Chondrocyte (in vitro differentiated cells): ENCODE measurements at places on chromosomes 2 and 18. TPM values are rescaled to one million over a fixed set of nuclear protein-coding genes. Genes with fewer than 3 reads are reported as not detected.

The PAX8 gene
- 0.29 TPM in 1 of 3 replicates, not detected in the others for total RNA-seq

The ANKRD29 gene
- 0.48 to 0.85 TPM (median 0.50 TPM) in 3 replicates for total RNA-seq

The DYTN gene
- total RNA-seq = not detected in 3 replicates

The CCDC121 gene
- 1.6 to 2.7 TPM (median 1.7 TPM) in 3 replicates for total RNA-seq

The SCN3A gene
- 0.23 to 0.30 TPM in 2 of 3 replicates, not detected in the other for total RNA-seq

The CCDC74A gene
- 2.4 to 3.0 TPM (median 2.4 TPM) in 3 replicates for total RNA-seq

The NEU2 gene
- not detected in 3 replicates for total RNA-seq

- peak overlapping the region; percentile 31 for H3K4me3 ChIP-seq
- H3K27me3 ChIP-seq = no peaks in the 10 kb centered on the region
- H3K4me1 ChIP-seq = peaks cover 57% of the 10 kb centered on the region
- no peak for DNase-seq
- H3K36me3 ChIP-seq = peaks cover 62% of the 10 kb centered on the region
- H3K27ac ChIP-seq = peak overlapping the region; percentile 94
These were observed 16.0 kb downstream of the EPG5 start for GRCh38 chr18:45951016-45951714.

DNA sequence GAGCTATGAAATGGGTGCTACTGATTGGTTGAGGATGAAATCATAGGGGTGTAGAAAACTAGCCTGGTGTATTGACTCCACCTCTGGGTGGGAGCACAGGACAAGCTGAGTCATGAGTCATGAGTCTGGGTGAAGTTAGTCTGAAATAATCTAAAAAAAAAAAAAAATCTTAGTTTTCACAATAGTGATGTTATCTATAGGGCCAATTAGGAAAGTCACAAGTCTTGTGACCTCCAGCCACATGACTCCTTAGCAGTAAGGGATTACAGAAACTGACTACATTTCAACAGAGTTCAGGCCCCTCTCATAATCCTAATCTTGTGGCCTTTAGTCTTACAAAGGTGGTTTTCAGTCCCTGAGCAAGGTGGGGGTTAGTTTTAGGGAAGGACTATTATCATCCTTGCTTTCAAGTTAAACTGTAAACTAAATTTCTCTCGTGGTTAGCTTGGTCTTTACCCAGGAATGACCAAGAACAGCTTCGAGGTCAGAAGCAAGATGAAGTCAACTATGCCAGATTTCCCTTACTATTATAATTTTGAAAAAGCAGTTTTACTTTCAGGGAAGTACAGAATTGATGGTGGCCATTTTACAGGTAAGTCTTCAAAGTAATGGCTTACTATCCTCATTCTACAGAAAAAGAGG lies 338.0 kb upstream of the GYPC start:
- H3K36me3 ChIP-seq = no peaks in the 10 kb centered on the region
- no peaks in the 10 kb centered on the region for H3K27me3 ChIP-seq
- no peak for DNase-seq
- peaks cover 4% of the 10 kb centered on the region for H3K4me1 ChIP-seq
- H3K27ac ChIP-seq = no peak overlapping the region

DNA sequence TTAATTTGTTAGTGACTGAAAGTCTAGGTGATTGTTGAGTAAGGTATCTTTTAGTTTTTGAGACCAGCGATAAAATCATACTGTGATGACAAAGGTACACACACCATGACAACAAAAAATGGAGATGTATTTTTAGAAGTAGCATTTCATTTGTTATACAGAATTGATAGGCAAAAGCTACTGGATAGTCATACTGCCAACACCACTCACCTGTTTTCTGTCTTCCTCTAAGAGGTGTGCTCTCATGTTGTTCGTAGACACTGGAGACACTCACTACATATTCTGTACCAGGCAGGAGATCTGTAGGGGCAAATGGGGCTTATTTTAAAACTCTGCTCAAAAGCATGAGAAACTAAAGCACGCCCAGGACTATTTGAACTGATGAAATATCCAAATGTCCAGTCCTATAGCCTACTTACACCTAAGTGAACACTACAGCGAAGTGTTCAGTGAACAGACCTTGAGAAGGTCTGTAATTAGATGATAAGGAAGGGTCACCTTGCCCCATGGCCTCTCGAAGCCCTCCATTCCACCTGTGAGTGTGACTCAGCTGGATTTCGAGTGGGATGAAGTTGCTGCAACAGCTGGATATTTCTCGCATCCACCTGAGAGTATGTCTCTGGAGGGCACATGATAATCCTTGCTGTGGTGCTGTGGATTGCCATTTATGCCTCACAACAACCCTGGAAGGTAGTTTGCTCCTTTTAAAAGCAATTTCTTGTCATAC lies 47.7 kb downstream of the FN1 start:
- H3K36me3 ChIP-seq = peaks cover 82% of the 10 kb centered on the region
- no peaks in the 10 kb centered on the region for H3K27me3 ChIP-seq
- H3K4me1 ChIP-seq = peaks cover 76% of the 10 kb centered on the region
- H3K27ac ChIP-seq = peak overlapping the region; percentile 93
- no peak overlapping the region for H3K4me3 ChIP-seq

- H3K27me3 ChIP-seq = no peaks in the 10 kb centered on the region
- no peaks in the 10 kb centered on the region for H3K4me1 ChIP-seq
- DNase-seq = no peak
- no peak overlapping the region for H3K4me3 ChIP-seq
- H3K36me3 ChIP-seq = no peaks in the 10 kb centered on the region
- H3K27ac ChIP-seq = no peak overlapping the region
These were observed 503.6 kb downstream of the SPAG16 start for GRCh38 chr2:213787869-213788268.

DNA sequence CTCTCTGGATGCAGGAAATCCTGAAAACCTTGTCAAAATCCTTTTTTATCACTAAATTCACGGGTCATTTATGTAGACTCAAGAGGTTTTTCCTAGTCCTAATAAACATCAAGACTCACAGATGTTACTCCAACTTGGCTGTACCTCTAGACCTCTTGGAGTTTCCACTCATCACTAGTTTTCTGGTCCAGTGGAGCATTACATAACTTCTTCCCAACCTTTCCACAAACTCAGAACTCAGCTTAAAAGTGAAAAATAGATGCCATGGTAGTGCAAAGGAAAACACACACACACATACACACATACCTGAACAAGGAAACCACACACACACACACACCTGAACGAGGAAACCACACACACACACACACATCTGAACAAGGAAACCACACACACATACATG lies 807.2 kb downstream of the LRP1B start:
- peaks cover 11% of the 10 kb centered on the region for H3K4me1 ChIP-seq
- H3K27ac ChIP-seq = no peak overlapping the region
- H3K36me3 ChIP-seq = no peaks in the 10 kb centered on the region
- H3K27me3 ChIP-seq = peaks cover 2% of the 10 kb centered on the region
- DNase-seq = no peak
- no peak overlapping the region for H3K4me3 ChIP-seq

GRCh38 chr2:240894006-240894405 lies 1.9 kb downstream of the MAB21L4 start:
- H3K27ac ChIP-seq = no peak overlapping the region
- no peak for DNase-seq
- no peak overlapping the region for H3K4me3 ChIP-seq
- no peaks in the 10 kb centered on the region for H3K36me3 ChIP-seq

GRCh38 chr2:192885569-192886160 lies 690.9 kb upstream of the TMEFF2 start:
- no peaks in the 10 kb centered on the region for H3K36me3 ChIP-seq
- H3K27me3 ChIP-seq = peaks cover 10% of the 10 kb centered on the region
- no peak for DNase-seq
- H3K4me3 ChIP-seq = no peak overlapping the region
- no peak overlapping the region for H3K27ac ChIP-seq

DNA sequence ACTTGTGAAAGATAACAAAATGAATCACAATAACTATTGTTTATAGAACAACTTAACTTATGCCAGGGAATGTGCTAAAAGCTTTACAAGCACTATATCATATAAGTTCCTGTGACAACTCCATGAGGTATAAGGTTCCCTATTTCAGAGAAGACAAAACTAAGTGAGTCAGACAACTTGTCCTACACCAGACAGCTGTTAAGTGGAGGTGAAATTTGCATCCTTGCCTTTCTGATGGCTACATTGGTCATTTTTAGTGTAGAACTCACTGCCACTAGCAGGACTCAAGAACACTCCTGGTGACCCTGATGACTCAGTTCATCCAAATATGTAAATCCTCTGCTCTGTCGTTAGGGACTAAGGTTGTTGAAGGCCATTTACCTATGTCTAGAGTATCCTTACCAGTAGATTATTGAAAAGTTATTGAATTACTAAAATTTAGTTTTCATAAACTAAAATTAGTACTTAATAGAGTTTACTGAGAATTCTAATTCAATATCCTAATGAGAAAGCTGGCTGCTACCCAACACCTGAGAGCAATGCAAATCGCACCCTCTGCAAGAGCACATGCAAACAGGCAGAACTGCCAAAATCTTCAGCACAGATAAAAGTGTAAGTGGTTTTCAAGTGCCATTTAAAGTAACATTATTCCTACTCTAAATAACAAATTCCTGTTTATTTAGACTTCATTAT lies 636.2 kb downstream of the NRXN1 start:
- no peak overlapping the region for H3K27ac ChIP-seq
- no peak for DNase-seq
- no peaks in the 10 kb centered on the region for H3K36me3 ChIP-seq

GRCh38 chr2:180505203-180505602 lies 475.2 kb upstream of the UBE2E3 start:
- no peak for DNase-seq
- no peaks in the 10 kb centered on the region for H3K27me3 ChIP-seq
- no peaks in the 10 kb centered on the region for H3K36me3 ChIP-seq
- H3K4me1 ChIP-seq = no peaks in the 10 kb centered on the region
- H3K4me3 ChIP-seq = no peak overlapping the region

DNA sequence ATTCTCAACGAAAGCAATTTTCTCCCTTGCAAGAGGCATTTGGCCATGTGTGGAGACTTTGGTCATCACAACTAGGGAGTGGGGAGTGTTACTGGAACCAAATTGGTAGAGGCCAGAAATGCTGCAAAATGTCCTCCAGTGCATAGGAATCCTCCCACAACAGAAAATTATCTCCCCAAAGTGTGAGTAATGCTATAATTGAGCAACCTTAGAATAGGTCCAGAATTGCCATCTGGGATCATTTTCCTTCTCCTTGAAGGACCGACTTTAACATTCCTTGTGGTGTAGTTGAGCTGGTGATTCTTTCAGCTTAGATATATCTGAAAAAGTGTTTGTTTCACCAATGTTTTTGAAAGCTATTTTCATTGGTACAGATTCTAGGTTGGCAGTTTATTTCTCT lies 111.2 kb upstream of the SMIM21 start:
- no peak overlapping the region for H3K27ac ChIP-seq
- no peak for DNase-seq
- no peaks in the 10 kb centered on the region for H3K4me1 ChIP-seq
- no peaks in the 10 kb centered on the region for H3K27me3 ChIP-seq
- no peaks in the 10 kb centered on the region for H3K36me3 ChIP-seq

DNA sequence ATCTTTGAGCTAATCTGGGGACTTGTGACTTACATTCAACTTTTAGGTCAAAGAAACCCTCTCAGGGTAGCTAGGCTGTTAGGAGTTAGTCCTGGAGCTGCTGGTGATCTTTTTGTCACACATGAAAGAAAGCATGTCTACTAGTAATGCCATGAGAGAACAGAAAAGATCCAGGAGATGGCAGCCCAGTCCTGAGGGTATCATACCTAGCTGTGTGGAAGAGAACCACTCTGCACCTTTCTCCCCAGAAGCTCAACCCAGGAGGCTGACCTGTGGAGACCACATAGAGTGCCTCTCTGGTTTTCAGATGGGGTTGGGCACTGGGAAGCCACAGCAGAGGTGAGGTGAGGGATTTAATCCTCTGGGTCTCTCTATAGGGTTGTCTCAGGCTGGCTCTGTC lies 460.2 kb upstream of the UBE2E3 start:
- no peak overlapping the region for H3K27ac ChIP-seq
- peaks cover 28% of the 10 kb centered on the region for H3K4me1 ChIP-seq
- H3K27me3 ChIP-seq = no peaks in the 10 kb centered on the region
- H3K4me3 ChIP-seq = no peak overlapping the region

- peak; percentile 47 for DNase-seq
- H3K36me3 ChIP-seq = no peaks in the 10 kb centered on the region
- H3K4me1 ChIP-seq = peaks cover 13% of the 10 kb centered on the region
- no peak overlapping the region for H3K4me3 ChIP-seq
These were observed 37.2 kb upstream of the SNED1 start for GRCh38 chr2:240960971-240961876.

GRCh38 chr2:148900350-148900837 lies 25.4 kb downstream of the KIF5C start:
- no peaks in the 10 kb centered on the region for H3K36me3 ChIP-seq
- H3K27me3 ChIP-seq = no peaks in the 10 kb centered on the region
- H3K27ac ChIP-seq = peak overlapping the region; percentile 58
- no peak overlapping the region for H3K4me3 ChIP-seq
- no peak for DNase-seq

- H3K4me3 ChIP-seq = no peak overlapping the region
- H3K27me3 ChIP-seq = peaks cover 4% of the 10 kb centered on the region
- no peak overlapping the region for H3K27ac ChIP-seq
- H3K4me1 ChIP-seq = peaks cover 9% of the 10 kb centered on the region
These were observed 395.7 kb upstream of the SALL3 start for GRCh38 chr18:78583739-78584458.

DNA sequence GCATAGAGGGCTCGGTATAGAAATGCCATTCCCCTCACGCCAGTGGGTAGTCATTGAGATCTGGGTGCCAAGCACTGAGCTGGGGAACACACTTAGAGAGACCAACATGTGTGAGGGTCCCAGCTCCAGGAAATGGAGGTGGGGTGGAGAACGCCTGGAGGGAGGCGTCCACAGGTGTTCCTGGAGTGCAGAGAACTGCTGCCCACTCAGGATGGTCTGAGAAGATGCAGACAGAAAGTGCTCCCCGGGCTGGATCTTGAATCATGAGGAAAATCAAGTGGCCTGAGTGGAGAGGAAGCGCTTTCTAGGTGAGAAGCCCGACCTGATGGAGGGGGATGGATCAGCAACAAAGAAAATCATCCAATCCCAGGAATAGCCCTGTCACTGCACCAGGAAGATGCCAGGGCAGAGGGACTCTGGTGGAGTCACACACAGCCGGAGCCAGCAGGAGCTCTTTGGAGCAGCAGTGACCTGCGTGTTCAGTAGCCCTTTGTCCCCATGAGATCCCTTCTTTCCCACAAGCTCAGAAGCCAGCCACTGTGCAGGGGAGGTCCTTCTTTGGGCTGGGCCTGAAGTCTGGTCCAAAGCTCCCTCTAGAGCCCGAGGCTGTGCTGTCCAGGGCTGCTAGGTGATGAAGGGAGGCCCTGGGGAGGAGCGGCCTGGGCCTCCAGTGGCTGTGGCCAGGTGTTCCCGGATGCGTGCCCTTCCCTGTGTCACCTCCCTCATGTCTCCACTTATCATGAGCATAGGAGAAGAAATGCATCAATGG lies 112.3 kb downstream of the RNF144A start:
- no peaks in the 10 kb centered on the region for H3K27me3 ChIP-seq
- H3K4me3 ChIP-seq = no peak overlapping the region
- no peaks in the 10 kb centered on the region for H3K4me1 ChIP-seq
- no peak for DNase-seq
- peaks cover 2% of the 10 kb centered on the region for H3K36me3 ChIP-seq
- H3K27ac ChIP-seq = no peak overlapping the region

DNA sequence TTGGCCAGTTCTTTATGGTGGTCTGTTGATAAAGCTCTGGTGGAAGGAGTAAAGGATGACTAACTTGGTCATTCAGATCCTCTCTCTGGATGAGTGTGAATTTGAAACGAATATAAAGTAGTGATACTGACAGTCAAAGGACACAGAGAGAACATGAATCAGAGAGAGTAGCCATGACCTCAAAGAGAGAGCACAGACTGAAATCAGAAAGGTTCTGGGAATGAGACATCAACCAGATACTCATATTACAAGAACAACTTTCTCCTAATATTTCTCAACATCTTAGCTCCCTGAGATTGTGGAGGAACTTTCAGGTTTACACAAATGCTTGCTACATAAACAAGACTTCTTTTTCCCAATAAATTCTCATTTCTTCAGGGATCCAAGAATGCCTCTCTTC lies 849.1 kb upstream of the CHAC2 start:
- no peak for DNase-seq
- no peak overlapping the region for H3K27ac ChIP-seq
- H3K4me1 ChIP-seq = no peaks in the 10 kb centered on the region
- H3K4me3 ChIP-seq = no peak overlapping the region
- H3K27me3 ChIP-seq = peaks cover 7% of the 10 kb centered on the region
- no peaks in the 10 kb centered on the region for H3K36me3 ChIP-seq
